ENCODE measurements at places on chromosomes 2 and 18.

- no peak for DNase-seq
Measured at GRCh38 chr2:1591978-1592907, 152.1 kb downstream of the PXDN start.

- no peak for DNase-seq
Measured at GRCh38 chr2:235709969-235710879, 216.4 kb downstream of the AGAP1 start.

DNA sequence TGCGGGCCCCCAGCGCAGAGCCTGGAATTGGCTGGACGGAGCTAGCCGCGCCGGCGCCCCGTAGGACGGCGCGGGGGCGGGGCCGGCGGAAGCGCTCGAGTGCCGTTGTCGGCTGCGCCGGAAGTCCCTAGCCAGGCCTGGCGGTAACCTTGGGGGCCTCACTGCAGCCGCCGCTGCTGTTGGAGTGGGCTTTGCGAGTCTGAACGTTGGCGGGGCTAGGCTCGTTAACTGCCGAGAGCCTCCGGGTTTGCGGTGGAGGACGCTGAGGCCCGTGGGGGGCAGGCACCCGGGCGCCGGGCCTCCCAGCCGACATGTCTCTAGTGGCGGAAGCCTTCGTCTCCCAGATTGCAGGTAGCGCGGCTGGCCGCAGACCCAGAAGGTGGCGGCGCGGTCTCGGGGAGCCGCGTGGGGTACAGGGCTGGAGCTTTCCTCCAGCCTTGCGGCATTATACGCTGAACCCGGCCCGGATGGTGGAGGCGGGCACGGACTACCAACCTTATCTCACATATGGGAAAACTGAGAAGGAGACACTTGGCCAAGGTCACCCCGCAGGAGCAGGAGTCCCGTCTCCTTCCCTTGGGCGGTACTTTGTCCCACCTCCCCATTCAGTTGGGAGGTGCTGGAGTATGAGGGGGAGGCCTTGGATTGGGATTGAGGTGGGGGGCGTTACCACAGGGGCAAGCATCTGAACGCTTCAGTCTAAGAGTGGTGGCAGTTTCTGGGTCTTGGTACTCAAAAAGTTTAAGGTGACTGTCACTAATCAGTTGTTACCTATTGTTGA is at the start of gene MTX2:
Gene MTX2 (plus strand): TSS at position 124 of the 781 bp plus-strand sequence. CDS start 188 bp downstream, at position 312.
- DNase-seq: peak; percentile 52

DNA sequence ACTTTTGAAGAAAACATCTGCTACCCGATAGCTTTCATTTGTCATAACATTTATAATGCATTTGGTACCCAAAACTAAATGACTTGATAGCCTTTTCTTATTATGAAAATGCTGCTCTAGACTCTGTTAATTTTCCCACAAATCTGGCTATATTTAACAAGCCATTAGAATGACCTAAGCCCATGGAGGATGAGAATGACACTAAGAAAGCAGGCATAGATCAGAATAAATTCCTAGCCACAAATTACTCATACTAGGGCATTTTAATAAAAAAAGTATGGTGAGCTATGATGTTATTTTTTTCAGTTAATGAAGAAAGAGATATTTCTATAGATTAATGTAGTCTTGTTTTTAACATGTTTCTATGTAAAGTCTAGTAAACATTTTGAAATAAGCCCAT is 1728.3 kb downstream of the SUCLG1 start:
- no peak for DNase-seq

- no peak for DNase-seq
Measured at GRCh38 chr2:67806816-67807215, 256.0 kb downstream of the C1D start.

DNA sequence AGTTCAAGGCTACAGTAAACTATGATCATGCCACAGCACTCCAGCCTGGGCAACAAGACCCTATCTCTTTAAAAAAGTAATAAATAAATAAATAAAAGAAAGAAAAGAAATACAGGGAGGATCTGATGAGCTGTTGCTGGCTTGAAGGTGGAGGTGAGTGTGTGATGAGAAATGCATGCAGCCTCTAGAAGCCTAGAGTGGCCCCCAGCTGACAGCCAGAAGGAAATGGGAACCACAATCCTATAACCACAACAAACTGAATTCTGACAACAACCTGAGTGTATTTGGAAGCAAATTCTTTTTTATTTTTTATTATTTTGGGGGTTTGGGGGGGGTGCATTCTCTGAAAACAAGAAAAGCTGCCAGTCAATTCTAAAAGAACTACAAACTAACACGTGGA is 14.6 kb downstream of the NOL10 start:
- DNase-seq: no peak

DNA sequence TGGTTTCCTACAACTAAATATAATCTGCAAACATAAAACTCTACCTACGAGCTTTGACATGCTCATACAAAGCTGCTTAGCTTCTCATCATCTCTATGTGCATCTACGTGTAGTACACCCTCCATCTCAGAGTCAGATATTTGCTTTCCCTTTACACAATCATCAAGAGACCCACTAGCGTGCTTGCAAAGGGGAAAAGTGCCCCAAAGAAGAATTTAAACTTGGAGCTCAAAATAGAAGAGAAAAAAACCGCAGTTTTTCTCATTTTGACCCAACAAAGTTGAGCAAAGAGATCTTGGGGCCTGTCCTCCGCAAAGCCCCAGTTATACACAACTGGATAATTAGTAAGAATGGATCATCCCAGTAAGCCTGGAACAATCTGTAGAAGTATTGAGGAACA is 104.1 kb downstream of the PAX3 start:
- no peak for DNase-seq

- no peak for DNase-seq
Measured at GRCh38 chr18:48590678-48591077, 51.8 kb downstream of the CTIF start.

DNA sequence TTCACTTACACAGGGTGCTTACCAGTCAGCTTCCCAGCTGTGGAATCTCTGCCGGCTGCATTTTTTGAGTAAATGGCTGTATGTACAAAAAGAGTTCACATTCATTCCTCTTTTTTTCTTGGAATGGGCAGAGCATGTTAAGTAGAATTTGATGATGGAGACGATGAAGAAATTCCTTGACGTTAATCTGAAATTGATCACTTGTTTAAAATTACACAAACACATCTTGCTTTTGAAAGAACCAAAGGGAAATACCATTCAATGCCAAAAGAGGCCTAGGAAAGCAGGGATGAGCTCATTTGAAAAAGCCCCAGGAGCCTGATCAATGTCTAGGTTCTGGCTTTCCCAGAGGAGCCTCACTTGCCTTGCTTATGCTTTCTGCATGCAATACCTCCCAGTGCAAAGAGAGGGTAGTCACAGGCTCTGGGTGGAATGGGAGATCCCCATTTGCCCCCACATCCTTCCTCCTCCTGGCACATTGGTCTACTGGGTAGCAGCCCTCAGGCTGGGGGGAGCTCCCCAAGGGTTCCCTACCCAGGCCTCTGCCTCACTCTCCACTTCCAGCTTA is 12.3 kb upstream of the SMAD7 start:
- no peak for DNase-seq

DNA sequence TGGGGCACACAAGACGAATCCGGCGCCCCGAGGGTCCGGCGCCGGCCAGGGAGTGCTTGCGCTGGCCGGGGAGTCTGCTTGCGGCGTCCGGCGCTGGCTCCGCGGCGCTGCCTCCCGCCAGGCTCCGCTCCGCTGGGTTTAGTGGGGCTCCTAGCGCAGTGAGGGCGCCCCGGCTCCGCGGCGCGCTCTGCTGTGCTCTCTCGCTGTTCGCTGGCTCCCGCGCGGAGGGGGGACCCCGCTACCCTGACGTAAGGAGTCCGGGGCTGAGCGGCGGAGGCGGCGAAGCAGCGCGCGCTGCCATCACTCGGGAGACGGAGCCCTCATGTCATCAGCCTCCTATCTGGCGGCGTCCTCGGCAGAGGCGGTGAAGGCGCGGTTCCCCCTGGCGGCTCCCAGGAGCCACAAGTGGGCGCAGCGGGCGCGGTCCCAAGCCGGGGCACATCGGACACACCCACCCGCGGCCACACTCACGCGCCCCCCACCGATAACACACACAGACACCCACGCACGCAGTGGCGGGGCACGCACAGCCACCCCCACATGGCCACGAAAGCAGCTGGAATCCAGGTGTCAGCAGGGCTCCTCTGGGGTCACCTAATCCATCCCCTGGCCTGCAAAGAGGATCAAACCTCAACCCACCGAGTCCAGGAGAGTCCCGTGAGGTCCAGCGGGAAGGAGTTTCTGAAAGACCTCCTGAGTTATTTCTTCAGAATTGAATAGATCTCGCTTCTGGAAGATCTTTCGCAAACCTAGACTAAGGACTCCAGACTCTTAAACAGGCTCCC is at the start of gene C1QL2:
Gene C1QL2 (minus strand): TSS at position 189 of the 785 bp plus-strand sequence. CDS start 482 bp downstream, outside the sequence.
- DNase-seq: no peak

GRCh38 chr2:136361521-136361920 is 243.6 kb upstream of the CXCR4 start:
- DNase-seq: no peak

DNA sequence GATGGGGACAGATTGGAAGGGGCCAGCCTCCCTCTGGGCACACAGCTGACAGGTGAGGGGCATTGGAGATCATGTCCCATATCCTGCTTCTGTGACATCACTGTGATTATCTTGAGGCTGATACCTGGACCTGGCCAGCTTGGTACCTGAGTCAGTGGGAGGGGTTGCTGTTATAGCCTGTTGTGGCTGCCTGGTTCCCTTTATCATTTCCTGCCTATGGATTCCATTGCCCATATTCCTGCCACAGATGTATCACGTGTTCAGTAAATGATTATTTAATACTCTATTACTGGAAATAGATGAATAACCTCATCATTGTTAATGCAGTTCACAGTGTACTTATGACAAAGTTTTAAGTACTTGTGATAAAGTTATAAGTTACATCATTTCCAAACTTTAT is 7.8 kb upstream of the SCYGR1 start:
- no peak for DNase-seq

- DNase-seq: no peak
Measured at GRCh38 chr18:71630696-71631095, 913.4 kb downstream of the CBLN2 start.

GRCh38 chr2:196987649-196988364 is 61.3 kb upstream of the PGAP1 start:
- no peak for DNase-seq

GRCh38 chr18:8525692-8526091 is 83.5 kb upstream of the RAB12 start:
- no peak for DNase-seq

DNA sequence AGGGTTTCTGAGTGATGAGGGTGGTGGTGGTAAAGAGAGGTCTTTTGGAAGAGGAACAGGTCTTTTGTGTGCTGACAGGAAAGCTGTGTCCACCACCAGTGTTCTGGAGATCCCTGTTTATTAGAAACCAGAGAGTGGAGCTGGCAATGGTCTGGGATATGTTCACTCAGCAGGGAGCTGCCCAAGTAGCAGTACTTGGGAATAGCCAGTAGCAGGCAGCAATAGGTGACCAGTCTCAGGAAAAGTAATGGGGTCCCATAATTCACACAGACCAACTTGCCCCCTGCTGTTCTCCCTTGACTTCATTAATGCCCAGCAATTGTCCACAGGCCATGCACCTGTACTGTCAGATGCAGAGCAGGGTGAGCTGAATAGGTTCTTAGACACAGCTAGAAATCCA is 1.8 kb downstream of the TSPYL6 start:
- no peak for DNase-seq

DNA sequence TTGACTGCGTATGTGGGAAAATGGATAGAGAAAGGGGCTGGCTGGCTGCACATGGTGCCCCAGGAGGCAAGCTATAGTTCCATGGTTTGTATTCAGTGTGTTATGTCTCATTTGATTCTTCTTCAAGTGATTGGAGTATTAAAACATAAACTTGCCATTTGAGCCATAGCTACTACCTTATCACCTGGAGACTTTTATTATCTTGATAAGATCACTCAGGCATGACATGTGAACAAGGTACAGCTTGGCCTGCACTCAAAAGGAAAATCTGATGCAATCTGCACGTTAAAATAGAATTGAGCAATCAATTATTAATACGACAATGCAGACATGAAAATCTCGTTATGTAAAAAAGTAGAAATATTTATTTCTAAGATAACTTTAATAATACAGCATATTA is 116.9 kb downstream of the RND3 start:
- no peak for DNase-seq

DNA sequence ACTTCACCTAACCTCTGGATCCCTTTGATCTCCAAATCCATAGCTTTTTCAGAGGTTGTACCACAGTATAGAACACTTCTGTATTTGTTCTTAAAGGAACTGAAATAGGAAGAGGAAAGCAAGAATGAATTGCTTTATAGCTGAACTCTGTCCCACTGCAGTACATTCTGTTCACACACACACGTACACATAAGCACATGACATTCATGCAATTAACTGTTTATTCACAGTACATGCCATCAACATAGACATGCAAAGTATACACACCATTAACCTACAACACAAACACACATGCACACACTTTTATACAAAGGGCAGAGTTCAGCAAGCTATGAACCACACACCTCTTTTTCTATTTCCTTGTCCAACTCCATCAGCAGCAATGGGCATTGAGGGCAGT is 43.2 kb downstream of the MRPL33 start:
- no peak for DNase-seq

DNA sequence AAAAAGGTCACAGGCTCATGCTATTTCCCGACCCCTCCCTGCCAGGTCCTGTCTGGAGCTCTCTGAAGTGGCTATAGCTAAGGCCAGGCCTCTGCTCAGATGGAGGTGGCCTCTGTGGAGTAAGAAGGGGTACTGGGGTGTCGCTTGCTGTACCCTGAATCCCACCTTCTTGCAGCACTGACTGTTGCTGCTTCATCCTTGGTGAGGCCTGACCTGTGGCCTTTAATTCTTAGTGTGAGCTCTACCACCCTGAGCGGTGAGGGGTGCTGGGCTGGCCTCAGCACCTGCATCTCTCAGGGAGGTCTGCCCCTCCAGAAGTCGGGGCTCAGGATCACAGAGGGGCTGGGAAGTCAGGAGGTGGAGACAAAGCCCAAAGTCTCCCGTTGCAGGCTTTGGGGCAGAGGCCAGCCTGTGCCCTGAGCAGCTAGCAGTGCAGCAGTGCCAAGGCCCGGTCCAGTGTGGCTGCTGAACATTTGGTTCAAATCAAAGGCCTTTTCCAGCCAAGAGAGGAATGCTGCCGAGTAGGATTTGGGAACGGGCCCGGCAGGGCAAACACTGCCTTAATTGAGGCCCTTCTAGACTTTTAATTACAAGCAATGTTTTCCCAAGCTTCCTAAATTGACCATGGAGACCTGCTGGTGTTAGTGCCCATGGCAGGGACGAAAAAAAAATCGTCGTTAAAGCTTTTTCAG is 133.5 kb upstream of the HAAO start:
- DNase-seq: no peak

GRCh38 chr2:42844901-42845821 is 52.8 kb upstream of the HAAO start:
- no peak for DNase-seq

Measured in effector memory CD4-positive, alpha-beta T cell (primary cell).